ENCODE measurements at places on chromosomes 11 and 22.

GRCh38 chr11:85391141-85391540 is 236.0 kb downstream of the DLG2 start:
- no peak for DNase-seq

DNA sequence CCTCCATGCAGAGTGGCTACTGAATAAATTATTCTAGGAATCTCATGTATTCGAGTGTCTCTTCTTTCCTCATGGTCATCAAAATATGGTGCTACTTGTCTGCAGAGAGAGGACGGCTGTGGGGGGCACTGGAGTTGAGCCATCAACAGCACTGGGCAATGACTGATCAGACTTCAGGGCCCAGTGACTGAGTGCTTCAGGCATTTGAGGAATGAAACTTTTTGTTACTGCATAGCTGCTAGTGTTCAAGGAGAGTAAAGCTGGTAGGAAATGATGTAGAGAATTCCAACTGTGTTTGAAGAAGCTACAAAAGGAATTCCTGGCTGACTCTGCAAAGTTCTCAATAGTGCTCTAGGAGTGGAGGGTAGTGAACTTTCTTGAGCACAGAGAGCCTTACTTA is 277.7 kb downstream of the CADM1 start:
- DNase-seq = peak; percentile 70

- no peak for DNase-seq
Observed at GRCh38 chr11:45942381-45942780, 19.9 kb downstream of the LARGE2 start.

GRCh38 chr11:12212821-12213185 is 102.4 kb downstream of the MICAL2 start:
- DNase-seq = no peak

DNA sequence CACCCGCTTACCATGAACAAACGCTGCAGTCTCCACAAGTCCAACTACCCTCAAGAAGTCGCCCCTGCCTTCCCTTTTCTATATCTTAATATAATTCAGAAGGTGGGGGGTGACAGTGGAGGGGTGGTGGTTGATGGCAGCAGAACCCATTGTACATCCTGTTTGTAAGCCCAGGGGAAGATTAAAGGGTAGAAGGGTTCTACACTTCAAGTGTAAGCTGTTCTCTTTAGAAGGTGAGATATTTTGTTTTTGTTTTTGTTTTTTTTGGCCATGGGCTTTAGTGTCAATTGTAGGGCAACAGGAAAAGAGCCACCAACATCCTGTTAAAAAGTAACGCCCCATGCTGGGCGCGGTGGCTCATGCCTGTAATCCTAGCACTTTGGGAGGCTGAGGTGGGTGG is 34.9 kb upstream of the RRAS2 start:
- no peak for DNase-seq

GRCh38 chr11:132535830-132536229 is 996.5 kb downstream of the OPCML start:
- no peak for DNase-seq

DNA sequence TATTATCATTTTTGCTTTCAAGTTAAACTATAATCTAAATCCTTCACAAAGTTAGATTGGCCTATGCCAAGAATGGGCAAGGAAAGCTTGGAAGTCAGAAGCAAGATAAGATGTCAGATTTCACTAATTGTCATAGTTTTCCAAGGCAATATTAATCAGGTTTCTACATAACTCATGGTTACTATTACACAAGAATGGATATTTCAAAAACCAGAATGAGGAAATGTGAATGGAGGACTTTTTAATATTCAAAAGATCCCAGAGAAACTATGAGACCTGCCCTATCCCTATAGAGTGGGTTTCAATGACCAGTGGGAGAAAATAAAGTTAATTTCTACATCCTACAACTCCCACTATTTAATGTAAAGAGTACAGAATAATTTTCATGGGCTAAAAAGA is 203.2 kb downstream of the CASP12 start:
- no peak for DNase-seq

DNA sequence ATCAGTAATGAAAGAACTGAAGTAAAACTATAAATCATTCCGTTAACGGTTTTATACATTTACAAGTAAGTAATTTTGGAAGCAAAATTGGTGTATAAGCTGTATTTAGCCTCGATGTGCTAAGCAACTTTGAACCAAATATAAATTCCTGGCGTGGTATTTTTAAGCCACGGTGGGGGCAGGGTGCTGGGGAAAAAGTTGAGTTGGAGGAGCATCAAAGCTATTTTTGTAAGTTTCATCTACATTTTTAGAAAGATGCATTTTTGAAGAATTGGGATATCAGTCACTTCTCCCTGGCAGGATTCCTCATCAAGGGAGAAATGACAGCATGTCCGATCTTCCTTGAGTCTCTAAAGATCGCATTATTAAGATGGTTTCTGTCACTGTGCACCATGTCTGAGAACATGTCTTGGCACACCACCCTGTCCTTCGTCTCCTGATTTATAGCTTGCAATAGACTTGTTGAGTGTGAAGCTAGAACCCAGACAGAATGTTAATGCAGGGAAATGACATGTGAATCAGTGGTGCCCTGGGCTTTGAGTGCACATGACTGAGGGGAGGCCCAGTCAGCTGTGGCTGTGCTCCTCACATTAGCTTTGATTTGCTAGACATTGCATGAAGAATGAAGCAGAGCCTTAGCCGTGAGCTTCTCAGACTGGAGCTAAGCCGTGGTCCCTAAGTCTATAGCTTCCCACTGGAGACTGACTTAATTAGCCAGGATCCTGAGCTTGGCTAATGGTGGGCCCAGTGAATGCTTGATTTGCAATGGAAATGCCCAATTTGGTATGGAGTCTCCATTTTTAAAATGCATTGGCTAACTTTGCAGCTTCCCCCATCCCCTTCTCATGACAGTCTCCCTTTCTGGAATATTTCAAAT is 127.0 kb downstream of the COMMD9 start:
- DNase-seq = no peak

GRCh38 chr11:118663902-118664301 is 15.5 kb downstream of the TREH start:
- DNase-seq = no peak

- no peak for DNase-seq
Observed at GRCh38 chr11:114068327-114068726, 8.8 kb downstream of the ZBTB16 start.

- no peak for DNase-seq
Observed at GRCh38 chr11:74670171-74670570, 61.1 kb downstream of the CHRDL2 start.

GRCh38 chr11:92349486-92350156 is 125.0 kb downstream of the FAT3 start:
- no peak for DNase-seq

- DNase-seq = no peak
Observed at GRCh38 chr11:15194671-15195415, 80.1 kb downstream of the INSC start.

GRCh38 chr22:32684148-32684821 is 117.2 kb upstream of the TIMP3 start:
- no peak for DNase-seq

DNA sequence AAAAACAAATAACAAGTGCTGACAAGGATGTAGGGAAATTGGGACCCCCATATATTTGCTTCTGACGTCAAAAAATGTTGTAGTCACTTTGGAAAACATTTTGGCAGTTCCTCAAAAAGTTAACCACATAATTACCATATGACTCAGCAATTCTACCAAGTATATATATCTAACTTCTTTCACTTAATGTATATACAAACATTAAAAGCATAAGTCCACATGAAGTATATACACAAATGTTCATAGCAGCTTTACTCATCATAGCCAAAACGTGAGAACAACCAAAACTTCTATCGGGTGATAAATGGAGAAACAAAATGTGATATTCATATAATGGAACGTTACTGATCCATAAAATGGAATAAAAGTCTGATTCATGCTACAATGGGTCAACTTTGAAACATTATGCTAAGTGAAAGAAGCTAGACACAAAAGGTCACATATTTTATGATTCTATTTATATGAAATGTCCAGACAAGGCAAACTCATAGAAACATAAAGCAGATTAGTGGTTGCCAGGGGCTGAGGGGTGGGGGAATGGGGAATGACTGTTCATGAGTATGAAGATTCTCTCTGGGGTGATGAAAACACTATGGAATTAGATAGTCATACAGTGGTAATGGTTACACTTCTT is 48.7 kb upstream of the TEAD1 start:
- DNase-seq = no peak

- no peak for DNase-seq
Observed at GRCh38 chr11:2553886-2554285, 109.1 kb downstream of the KCNQ1 start.

GRCh38 chr22:20155330-20156041 is 4.6 kb upstream of the CCDC188 start:
- no peak for DNase-seq

- DNase-seq = no peak
Observed at GRCh38 chr22:50000587-50001387, 11.8 kb downstream of the IL17REL start.

DNA sequence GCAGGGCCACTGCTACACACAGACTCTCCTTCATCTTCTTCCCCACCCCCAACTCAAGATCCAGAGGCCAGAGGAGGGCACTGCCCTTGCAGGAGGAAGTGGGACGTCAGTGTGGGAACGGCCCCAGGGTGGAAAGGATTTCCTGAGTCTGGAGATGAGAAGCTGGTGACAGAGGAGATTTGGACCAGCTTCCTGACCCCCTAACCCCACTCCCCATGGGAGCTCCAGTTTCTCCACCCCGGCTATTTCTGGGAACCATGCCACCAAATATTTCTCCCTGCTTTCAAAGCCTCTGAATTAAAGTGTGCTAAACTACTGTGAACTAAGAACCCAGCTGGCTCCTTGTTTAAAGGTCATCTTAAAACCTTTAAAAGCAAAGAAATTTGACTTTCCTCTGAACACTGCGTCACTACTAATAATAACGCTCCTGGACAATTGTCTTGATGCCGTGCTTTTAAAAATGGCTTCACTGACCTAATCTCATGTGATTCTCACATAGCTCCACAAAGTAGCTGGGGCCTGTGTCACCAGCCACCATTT is 46.6 kb downstream of the CWC15 start:
- DNase-seq = peak; percentile 87

DNA sequence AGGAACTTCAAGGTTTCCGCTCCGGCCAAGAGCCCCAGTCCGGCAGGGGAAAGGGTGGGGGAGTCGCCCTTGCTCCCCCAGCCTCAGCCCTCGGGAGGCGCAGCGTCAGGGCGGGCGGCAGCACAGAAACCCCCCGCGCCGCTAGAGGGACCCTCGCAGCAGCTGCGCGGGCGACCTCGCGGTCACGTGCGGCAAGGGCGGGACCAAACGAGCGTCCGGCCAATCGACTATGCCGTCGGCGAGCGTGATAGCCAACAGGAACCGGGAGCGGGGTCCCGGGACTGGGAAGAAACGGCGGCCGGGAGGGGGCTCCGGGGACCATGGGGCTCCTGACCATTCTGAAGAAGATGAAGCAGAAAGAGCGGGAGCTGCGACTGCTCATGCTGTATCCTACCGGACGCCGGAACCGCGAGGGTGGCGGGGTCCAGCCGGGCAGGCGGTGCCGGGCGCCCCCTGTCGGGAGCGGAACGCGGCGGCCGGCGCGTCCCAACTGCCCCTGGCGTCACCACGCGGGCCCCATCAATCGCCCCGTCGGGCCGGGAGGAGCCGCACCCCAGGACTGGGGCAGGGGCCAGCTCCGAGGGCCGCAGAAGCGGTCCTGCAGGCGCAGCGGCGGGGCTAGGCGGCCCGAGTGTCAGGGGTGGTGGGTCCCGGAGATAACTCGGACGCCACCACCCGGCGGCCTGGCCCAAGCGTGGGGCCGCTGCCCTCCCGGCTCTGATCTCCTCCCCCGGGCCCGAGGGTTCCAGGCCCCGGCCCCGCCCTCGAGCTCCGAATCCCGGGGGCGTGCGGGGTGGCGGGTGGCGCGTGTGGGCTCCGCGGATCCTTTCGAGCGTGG is at the start of gene ARL2:
Gene ARL2 (plus strand): TSS at position 273 of the 838 bp plus-strand sequence. CDS start 48 bp downstream, at position 321.
- DNase-seq = peak; percentile 65

DNA sequence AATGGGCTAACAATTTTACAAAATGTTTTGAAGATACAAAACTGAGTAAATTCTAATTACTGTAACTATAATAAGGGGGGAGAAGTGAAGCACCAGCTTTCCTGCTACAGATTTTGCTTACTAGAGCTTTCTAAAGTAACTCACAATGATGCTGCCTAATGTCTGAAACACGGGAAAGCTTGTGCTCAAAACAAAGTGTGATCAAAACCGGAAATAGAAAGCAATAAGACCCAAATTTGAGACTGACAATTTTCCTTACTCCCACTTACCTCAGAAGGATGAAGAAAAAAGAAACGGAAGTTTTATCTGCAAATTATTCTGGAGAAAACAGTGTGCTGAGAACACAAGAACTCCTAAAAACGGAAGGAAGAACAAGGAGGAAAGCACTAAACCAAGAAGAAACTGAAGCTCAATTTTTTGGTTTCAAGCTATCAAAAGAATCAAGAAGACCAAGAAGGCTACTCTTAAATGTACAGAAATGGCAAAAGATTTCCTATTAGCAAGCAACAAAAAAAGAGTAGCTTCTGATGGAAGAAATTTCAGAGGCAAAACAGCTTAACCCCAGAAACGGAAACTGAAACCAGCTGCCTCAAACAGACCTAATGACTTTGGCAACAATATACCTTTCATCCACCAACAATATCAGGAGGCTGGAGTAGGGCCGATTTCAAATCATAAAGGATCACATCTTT is 33.4 kb downstream of the AMBRA1 start:
- peak; percentile 63 for DNase-seq

GRCh38 chr22:32919629-32920028 is 118.1 kb downstream of the TIMP3 start:
- DNase-seq = no peak

DNA sequence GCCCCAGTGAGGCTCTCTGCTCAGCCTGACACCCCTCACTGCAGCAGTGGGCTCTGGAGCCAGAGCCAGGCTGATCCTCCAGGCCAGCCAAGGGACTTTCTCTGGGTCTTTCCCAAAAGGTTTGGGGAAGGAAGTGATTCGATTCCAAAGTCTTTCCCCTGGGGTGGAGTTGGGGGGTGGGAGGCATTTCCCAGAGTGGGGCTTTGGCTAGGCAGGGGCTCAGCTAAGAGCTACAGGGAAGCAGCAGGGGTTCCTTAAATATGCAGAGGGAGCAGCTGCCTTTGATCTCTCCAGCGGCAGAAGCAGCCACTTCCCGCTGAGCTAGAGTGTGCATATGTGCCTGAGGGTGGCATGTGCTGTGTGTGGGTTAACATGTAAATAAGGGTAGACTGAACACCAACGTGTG is 192.9 kb downstream of the INSC start:
- DNase-seq = no peak

DNA sequence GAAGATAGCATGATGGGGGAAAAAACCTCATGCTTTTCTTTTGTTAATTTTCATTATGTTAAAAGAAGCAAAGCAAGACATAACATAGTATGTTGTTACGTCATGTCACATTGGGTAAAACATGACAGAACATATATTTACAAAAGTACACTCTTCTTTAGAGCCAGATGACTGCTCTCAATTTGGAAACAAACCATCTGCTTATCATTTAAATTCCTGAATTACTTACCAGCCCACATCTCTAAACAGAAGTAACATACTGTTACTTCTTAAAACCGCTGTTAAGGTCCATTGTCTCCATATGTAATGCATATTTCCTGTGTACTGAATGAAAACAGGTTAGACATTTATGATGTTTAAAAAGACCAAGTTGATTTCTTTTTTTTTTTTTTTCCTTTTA is 100.0 kb downstream of the TMEM135 start:
- no peak for DNase-seq

- peak; percentile 59 for DNase-seq
Observed at GRCh38 chr11:46389450-46390330, 1.9 kb downstream of the CHRM4 start.

- DNase-seq = no peak
Observed at GRCh38 chr11:58940028-58940427, 740 bp downstream of the GLYATL1 start.

- DNase-seq = no peak
Observed at GRCh38 chr11:78400116-78400515, 17.5 kb downstream of the GAB2 start.

- no peak for DNase-seq
Observed at GRCh38 chr11:103465555-103466140, 356.4 kb downstream of the DYNC2H1 start.
